ENCODE measurements at places on chromosomes 1 and 21. TPM values are rescaled to one million over a fixed set of nuclear protein-coding genes. Genes with fewer than 3 reads are reported as not detected.

DNA sequence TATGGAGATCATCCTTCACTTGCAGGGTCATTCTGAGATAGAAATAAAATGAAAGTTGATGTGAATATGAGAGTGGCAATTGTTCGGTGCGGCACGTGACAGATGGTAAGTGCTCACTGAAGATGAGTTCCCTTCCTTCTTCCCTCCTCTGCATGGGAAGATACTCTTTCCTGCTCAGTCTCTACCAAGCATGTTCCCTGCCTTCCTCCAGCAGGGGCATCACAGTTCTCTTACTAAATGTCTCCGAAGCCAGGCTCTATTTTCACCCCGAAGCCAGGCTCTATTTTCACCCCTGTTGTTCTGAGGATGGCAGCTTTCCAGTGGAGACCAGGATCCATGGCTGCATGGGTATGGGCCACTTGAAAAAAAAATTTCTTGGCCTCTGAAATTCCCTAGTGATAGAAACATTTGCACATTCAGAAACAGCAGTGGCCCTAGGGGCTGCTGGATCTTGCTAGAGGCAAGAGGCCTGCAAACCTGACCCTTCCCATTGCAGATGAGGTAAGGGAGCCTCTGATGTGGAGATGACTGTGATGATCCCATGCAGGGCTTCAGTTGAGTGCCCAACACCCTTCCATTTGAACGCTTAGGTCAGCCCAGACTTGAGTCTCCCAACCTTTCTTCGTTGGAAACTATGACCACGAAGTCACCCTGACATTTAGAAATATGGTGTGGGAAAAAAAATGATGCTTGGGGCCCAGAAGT lies 123.7 kb upstream of the HMGB4 start:
- ATAC-seq: no peak

GRCh38 chr1:207670997-207671396 lies 26.1 kb downstream of the CR1L start:
- no peak for ATAC-seq

DNA sequence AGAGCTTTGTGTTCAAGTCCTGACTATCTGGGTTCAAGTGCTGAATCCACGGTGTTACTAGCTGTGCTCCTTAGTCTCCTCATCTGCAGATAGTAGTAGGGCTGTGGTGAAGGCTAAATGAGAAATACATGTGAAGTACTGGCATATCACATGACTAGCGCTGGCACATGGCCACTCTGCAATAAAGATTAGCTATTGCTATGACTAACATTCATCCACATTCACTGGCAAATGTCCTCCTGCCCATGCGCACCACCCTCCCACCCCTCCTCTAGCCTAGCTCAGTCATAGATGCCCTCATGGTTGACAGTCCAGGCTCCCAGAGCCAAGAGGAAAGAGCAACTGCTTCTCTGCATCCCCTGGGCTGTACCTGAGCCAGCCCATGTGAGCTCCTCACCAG lies 8.5 kb upstream of the COL8A2 start:
- no peak for ATAC-seq

GRCh38 chr1:48560116-48560515 lies 88.1 kb upstream of the SPATA6 start:
- no peak for ATAC-seq

GRCh38 chr1:63200676-63201075 lies 121.7 kb upstream of the FOXD3 start:
- ATAC-seq: no peak

GRCh38 chr21:35563885-35564451 lies 496.4 kb downstream of the SETD4 start:
- ATAC-seq: peak; percentile 25

Gene BTG3
- 33.5 TPM for total RNA-seq

Gene LRRC71
- total RNA-seq: not detected

GRCh38 chr1:197137322-197137721 lies 9.1 kb downstream of the ASPM start:
- ATAC-seq: no peak

GRCh38 chr1:156122519-156123355 lies 8.2 kb downstream of the LMNA start:
- ATAC-seq: peak; percentile 37
